Activated CD4-positive, alpha-beta T cell treated with anti-CD3 and anti-CD28 coated beads, Interleukin-2, amount 50 U/mL, for 16 hours (primary cell): ENCODE measurements at places on chromosomes 3 and 15.

DNA sequence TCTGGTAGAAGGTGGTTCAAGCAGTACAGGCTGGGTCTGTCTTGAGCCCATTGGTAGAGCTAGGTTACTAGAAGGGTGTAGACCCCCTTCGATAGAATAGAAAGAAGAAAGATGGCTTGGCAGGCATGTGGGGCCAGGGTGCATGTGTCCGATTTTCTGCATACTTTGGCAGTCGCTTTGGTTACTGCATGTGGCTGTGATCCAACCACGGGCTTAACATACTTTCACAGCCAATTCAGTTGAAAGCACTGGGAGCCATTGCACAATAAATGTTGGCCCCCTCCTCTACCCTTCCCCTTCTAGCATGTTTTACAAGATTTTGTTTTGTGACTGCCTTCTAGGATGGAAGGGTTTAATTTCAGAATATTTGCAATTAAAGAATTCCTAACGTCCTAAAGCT, 7.2 kb downstream of the ARID3B start:
- DNase-seq = no peak

DNA sequence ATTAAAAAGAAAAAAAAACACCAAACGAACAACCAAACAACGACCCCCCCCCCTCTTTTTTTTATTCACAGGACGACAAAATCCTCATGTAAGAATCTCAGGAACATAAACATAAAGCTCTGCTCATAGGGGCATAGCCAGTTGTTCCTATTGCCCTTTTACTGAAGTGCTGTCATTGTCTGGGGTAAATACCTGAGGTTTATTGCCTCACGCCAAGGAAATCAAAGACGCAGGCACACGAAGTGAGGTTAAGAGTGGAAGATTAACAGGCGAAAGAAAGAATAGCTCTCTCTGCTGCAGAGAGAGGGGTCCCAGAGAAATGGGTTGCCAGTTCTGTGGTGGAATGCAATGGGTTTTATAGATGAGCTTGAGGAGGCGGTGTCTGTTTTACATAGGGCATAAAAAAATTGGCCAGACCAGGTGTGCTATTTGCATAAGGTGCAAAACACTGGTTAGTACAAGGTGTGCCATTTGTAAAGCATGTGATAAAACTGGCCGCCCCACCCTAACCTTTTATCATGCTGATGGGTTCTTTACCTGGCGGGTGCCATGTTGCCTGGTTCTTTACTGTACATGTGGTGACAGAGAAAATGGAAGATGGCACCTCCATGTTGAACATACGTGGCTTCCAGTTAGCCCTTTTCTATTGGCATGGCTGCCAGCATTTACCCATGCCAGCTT, 257.6 kb upstream of the ZPLD1 start:
- DNase-seq = no peak

GRCh38 chr3:51983578-51984268, 388 bp downstream of the ACY1 start:
- DNase-seq = no peak

DNA sequence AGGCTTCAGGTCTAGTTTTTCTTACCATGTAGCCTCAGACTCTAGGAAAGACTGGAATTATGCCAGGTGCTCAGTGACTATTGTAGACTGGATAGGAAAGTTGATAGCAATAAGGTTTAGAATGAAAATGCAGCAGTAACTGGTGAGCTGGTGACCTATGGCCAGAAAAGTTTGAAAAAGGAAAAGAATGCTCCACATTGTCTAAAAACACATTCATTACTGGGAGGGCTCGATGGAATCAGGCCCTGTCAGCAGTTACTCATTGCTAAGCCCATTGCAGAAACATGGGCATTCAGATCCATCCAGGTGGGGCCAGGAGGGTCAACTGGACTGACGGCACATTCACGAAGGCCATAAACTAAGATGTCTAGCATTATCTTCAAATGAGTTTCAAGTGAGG, 8.7 kb upstream of the MBNL1 start:
- DNase-seq = no peak

- DNase-seq = no peak
These were observed 96.0 kb downstream of the ABHD5 start for GRCh38 chr3:43786526-43787305.

GRCh38 chr3:172559020-172559419, 35.8 kb upstream of the TNFSF10 start:
- DNase-seq = no peak

GRCh38 chr3:31946484-31947081, 34.5 kb downstream of the OSBPL10 start:
- no peak for DNase-seq
